ENCODE measurements at places on chromosomes 7 and 10.

- DNase-seq = no peak
Observed at GRCh38 chr10:22779331-22780019, 65.1 kb upstream of the PIP4K2A start.

DNA sequence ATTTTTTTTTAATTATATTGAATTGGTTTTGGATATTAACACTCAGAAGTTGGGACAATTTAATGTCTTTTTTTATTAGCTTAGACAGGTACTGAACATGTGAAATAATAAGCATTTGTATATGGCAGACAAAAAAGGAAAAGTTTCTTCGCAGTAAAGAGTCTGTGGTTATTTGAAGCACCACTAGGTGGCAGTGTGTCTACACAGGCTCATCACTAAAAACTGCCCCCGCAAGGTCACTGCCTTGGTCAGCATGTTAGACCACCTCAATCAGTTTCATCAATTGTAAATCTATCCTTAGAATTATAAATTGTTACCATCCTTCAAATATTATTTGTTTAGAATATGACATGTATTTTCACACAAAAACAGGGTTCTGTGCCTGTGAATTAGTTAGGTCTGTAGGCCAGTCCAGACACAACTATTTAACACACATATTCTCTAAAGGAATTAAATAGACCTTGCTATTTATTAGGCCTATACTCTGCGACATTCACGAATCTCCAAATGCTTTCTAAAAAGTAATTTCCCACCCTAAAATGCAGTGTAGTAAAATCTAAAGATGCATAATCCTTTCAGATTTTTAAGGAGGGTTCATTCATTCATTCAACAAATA lies 17.0 kb downstream of the PNLIPRP3 start:
- no peak for DNase-seq

DNA sequence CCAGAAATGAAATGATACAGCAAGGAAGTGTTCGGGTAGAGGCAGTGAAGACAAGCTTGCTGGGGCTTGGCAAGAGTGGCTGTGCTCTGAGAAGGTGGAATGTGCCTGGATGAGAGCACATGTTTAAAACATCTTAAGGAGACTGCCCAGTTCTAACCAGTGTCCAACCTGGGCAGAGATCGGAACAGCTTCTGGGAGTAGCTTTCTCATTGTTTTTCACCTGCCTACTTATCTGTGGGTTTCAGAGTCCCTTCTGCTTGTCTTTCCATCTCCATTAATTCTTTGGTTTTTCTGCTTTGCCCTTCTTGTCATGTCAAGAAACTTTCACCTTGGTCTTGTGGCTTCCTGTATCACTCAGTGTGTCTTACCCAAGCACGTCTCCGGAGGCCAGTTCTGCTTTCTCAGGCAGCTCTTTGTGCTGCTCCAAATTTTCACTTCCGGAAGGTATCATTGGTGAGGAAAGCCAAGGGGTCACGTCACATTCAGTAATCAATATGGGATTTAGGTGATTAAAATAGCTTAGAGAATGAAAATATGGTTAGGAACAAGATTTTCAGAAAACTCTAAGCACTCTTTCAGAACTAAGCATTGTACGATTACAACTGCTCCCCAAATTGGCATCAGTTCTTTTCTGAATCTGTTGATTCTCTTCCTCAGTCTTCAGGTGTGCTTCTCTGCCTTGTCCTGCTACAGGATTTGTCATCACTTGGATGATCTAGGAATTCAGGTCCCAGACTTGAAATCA lies 5.5 kb upstream of the LAMB4 start:
- peak; percentile 11 for DNase-seq

DNA sequence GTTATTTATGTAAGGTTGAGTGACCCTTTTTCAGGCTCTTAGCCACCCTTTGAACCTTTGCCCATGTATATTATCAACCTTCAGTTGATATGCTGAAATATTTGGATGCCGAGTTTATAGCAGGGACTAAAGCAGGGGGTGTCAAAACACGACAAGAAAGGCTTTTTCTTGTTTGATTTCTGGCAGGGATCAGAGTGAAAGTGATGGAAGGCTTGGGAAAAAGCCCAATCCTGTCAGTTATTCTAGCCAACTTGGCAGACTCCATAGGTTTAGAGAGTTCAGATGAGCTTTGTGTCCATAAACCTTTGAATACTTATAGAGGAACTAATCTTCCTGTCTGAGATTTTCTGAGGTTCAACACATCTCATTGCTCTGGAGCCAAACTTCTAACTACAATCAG lies 47.5 kb downstream of the INHBA start:
- no peak for DNase-seq

DNA sequence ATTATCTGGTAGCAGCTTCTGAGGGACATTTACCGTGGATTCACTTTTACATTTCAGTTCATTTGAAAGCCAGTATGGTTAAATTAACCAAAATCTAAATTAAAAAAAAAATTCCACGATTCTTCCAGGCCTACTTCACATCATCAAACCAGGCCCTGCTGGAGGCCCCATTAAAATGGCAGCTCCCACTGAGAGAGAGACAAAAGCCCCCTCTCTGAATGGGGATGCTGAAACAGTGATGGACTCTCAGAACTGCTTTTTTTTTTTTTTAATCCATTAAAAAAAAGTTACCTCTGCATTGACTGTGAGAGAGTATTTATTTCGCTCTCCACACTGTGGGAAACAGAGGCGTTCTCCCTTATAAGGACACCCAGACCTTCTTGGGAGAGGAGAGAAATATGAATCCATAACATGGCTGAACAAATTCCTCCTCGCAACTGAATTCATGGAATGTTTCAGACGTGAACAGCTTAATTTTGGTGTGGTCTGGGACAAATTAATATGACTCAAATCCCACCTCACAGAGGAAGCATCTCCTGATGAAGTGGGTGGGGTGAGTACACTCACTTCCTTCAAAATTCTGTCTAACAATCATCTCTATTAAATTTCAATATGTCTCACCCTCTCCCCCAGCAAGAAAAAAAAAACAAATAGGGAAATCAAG lies 73.5 kb downstream of the SAMD9 start:
- no peak for DNase-seq

GRCh38 chr7:25035274-25035673 lies 55.3 kb upstream of the OSBPL3 start:
- DNase-seq = no peak

DNA sequence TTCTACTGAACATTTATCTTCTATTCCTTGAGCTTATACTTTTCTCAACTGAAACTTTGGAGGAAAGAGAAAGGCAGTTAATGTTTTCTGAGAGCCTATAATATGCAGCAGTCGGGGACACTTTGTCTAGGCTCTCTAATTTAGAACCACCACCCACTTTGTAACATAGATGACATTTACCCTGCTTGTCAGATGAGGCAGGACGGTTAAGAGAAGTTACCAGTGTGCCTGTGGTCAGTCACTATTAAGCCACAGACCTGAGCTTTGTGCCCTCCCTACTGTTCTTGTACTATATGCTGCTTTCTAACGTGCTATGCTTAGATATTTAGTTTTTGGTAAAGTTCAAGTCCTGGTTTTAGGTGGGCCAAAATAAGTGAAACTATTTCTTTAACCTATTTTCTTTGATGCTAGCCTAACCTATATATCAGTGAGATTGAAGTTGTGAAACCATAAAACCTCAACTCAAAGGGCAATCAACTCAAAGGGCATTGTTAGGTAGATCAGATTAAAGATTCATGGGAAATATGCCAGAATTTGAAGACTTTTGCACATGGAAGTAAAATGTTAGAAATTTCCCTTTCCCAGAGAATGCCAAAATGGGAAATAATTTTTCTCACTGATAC lies 156.5 kb upstream of the AGR3 start:
- DNase-seq = no peak

Measured in activated gamma-delta T cell treated with Interleukin-2 at 50 U/mL for 16 hours (primary cell).